ENCODE measurements at places on chromosomes 7 and 10. TPM values are rescaled to one million over a fixed set of nuclear protein-coding genes. Genes with fewer than 3 reads are reported as not detected.

HTR7 gene
- 0.37 TPM for total RNA-seq

GIMAP4 gene
- not detected for total RNA-seq

NUTM2E gene
- total RNA-seq, result not detected

FOXP2 gene
- 11.8 TPM for total RNA-seq

LRIT1 gene
- total RNA-seq, result not detected

BLNK gene
- not detected for total RNA-seq
